ENCODE measurements at places on chromosomes 3 and 15. TPM values are rescaled to one million over a fixed set of nuclear protein-coding genes. Genes with fewer than 3 reads are reported as not detected.

- peaks cover 40% of the 10 kb centered on the region for H3K36me3 ChIP-seq
- H3K4me1 ChIP-seq, result no peaks in the 10 kb centered on the region
- no peak for DNase-seq
- no peaks in the 10 kb centered on the region for H3K27me3 ChIP-seq
These were observed 60.5 kb downstream of the TOP2B start for GRCh38 chr3:25604107-25604805.

DNA sequence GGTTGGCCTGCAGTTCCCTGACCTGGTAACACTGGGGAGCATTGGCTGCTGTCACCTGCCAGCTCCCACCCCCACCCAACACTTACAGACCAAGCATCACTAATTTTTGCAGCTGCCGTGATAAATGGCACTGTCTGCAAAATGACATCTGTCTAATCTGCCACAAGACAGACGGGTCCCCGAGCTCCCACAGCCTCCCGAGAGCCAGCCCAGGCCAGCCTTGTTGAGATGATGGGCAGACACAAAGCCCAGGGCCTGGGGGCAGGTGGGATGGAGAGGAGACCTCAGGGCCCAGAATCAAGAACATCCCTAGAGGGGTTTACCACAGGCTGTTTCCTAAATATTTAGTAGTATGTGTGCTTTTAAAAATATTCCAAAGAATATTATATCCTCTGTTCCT lies 203.4 kb downstream of the TBC1D2B start:
- H3K4me3 ChIP-seq, result no peak overlapping the region
- no peak overlapping the region for H3K27ac ChIP-seq

- no peak overlapping the region for H3K27ac ChIP-seq
- peaks cover 40% of the 10 kb centered on the region for H3K4me1 ChIP-seq
- DNase-seq, result no peak
- no peaks in the 10 kb centered on the region for H3K27me3 ChIP-seq
- H3K4me3 ChIP-seq, result no peak overlapping the region
These were observed 7.7 kb downstream of the ASTE1 start for GRCh38 chr3:131018970-131019369.

- DNase-seq, result no peak
- no peak overlapping the region for H3K27ac ChIP-seq
- no peaks in the 10 kb centered on the region for H3K4me1 ChIP-seq
These were observed 557.5 kb downstream of the NAALADL2 start for GRCh38 chr3:175416600-175416999.

Gene MCF2L2
- total RNA-seq, result 7.3 TPM

Gene COL8A1
- not detected for total RNA-seq

Gene HYKK
- total RNA-seq, result 5.7 TPM

Measured in CD4-positive, alpha-beta memory T cell (primary cell).